CD4-positive, alpha-beta T cell treated with Interleukin-15 for 4 hours (primary cell): ENCODE measurements at places on chromosomes 7 and 10.

GRCh38 chr10:106577266-106577665 lies 587.2 kb downstream of the SORCS1 start:
- DNase-seq: no peak

DNA sequence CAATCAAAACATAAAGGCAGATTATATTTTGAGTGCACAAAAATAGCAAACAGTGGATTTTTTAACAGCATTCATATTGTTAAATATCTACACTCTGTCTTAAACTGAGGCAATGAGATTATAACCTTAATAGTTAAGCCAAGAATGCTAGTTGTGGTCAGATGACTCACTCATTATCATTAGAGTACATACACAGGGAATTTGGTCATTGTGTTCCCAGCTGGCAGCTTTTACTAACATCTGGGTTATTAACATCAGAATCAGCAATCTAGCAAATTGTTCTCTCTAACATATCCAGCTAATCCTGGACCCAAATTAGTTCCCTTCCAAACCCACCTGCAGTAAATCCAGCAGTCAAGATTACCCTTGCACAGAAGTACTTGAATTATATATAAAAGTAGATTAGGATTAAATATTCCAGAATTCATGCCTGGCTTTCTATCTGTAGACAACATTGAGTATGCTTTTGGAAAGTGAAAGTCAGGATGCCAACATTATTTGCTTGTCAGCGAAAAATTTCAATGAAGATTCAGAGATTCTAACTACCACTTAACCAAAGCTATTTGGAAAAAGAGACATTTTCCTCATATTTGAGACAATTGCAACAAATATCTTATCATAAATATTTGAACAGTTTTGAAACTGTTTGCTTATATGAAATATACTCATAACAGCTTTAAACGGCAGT lies 1035.6 kb upstream of the PHF14 start:
- no peak for DNase-seq

DNA sequence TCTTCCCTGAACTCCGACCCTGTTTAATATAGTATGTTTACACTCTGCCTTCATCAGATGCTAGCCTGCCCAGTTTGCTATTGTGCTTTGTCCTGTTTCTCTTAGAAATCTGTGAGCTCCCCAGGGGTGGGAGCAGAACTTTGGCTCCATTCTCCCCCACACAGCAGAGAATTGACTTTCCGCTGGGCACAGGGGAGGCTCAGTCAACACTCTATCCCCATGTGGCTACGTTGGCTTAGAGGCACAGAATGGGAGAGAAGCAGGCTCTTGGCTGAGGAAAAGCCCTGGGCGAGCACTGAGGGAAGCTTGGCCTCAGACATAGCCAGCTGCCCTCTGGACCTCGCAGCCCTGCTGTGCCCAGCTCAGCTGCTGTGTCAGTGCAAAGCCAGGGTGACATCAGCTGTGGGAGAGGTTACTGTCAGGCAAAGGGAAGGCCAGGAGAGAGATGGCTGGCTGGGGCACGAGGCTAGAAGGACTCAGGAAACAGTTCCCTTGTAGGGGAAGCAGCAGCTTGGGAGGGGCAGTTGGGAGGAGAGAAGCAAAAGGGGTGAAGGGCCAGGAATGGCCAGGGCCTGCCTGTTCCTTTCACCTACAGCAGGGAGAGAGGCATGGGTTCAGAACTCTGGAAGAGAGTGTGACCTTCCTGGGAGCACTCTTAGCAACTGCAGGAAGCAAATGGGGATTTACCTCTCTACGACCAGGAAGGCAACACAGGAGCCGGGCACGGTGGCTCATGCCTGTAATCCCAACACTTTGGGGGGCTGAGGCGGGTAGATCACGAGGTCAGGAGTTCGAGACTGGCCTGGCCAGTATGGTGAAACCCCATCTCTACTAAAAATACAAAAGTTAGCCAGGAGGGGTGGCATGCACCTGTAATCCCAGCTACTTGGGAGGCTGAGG lies 5.8 kb upstream of the SCD start:
- DNase-seq: no peak

- DNase-seq: no peak
Measured at GRCh38 chr7:139743967-139744767, 33.6 kb downstream of the HIPK2 start.

- DNase-seq: no peak
Measured at GRCh38 chr7:70602117-70602516, 529.8 kb upstream of the GALNT17 start.

GRCh38 chr10:11563936-11564335 lies 47.5 kb downstream of the USP6NL start:
- DNase-seq: no peak

GRCh38 chr7:66039094-66039670 lies 36.4 kb upstream of the ASL start:
- no peak for DNase-seq

DNA sequence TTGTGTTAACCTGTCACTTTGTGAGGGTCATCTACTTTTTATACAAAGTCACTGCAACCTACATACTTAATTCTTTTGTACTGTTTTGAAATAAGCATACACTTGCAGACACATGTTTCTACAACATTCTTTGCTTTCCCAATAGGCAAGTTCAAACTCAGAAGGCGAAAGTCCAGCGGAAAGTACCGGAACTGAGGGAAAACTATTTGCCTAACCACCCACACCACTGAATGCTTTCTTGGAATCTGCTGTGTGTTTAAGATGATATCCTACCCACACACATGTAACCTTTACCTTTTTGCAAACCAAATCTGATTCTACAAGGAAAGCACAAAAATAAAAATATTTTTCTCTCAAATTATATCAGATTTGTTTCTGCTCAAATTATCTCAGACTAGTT lies 139.4 kb upstream of the AGR3 start:
- DNase-seq: no peak

GRCh38 chr10:130421909-130422308 lies 285.7 kb downstream of the GLRX3 start:
- DNase-seq: no peak

DNA sequence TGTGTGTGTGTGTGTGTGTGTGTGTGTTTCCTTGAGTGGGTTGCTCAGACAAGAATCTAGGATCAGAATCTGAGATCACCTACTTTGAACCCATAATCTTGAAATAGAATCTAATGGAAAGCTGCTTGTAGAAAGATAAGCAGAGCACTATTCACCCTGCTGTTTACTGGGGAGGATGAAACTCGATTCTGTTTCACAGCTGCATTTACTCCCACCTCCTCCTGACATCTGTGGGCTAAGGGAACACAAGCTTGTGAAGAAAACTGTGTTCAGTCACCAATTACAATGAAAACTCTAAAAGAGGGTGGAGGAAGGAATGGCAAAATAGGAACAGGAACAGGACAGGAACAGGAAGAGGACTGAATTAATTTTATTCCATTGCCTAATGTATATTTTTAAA lies 269.5 kb downstream of the TSPAN12 start:
- no peak for DNase-seq
